ENCODE measurements at places on chromosomes 3 and 15. TPM values are rescaled to one million over a fixed set of nuclear protein-coding genes. Genes with fewer than 3 reads are reported as not detected.

CACNA2D3 gene
- 42.4 TPM for polyA plus RNA-seq

ALDH1A3 gene
- 8.3 TPM for polyA plus RNA-seq

GRCh38 chr15:99914723-99915122, 181.5 kb upstream of the LYSMD4 start:
- DNase-seq: no peak

CHL1 gene
- 14.3 TPM for polyA plus RNA-seq
